Activated T-cell treated with anti-CD3 and anti-CD28 coated beads for 24 hours (primary cell): ENCODE measurements at places on chromosomes 5 and 9.

DNA sequence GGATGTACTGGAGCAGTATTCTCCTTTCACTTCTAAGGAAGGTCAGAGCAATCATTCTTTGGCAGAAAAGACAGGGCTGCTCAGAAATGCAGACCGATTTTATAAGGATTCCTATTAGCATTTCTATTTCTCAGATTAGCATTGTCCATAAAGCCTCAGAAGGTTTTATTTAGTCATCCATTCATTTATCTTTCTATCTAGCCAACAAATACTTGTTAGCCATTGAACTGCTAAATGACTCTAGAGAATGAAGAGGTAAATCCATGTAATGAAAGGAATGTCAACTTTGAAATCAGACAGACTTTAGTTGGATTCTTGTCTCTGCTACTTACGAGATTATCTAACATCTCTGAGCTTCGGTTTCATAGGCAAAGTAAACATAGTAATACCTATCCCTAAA is 165.2 kb downstream of the SLC25A46 start:
- no peak for DNase-seq

DNA sequence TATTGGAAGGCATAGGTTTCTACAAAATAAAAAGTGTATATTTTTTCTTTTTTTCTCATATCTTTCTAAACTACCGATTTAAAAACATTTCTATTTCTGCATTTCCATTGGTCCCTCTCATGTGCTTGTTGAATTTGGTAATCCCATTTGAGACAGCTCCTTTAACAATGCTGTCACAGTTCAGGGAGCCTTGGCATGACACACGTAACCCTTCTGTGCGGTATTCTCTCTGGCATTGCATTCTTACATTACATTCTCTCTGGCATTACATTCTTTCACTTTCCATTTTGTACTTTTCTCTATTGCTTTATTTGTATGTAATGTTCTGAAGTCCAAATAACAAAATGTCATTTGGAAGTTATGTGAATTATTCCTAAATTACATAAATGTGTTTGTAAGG is 150.7 kb upstream of the RASGRF2 start:
- no peak for DNase-seq

DNA sequence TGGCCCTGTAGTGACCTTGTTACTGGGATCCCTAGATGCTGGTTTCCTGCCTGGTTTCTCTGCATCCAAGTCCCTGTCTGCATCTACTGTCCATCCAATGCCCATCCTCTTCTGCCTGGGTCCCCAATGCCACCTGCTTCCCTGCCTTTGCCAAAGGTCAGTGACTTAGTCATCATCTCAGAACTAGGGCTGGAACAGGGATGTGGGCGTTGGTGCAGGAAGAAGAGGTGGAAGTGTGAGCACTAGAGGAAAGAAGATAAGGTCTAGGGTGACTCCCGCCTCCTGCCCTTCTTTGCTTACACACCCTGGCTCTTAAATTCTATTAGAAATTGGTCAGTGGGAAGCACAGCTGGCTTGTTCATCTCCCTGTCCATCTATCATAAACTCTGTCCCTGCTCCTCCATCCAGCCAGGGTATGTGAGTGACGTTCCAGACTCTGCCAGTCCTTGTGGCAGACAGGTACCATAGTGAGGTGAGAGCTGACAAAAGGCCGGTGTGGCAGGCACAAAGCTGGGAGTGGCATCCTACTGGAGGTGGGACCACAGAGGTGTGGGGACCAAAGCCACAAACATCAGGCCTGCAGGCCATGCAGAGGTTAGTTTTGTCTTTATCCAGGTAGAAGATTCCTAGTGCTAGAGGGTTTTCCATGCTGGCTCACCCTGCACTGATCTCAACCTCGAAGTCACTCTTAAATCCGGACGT is 9.2 kb downstream of the PTPN3 start:
- DNase-seq = no peak

DNA sequence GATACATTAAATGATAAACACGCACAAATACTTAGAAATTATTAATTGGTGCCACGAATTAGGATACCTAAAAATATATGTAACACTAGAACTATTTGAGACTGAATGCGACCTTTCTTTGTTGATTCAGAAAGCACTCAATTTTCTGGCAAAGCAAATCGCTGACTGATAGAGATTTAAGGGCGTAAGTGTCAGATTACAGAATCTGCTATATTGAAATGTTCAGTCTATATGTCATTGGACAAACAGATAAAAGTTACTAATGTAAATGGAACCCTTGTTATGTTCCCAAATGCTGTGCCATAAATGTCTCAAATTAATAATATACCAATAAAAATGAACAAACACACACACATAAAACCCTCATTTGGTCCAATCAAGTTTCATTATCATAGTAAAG is 137.9 kb downstream of the MPDZ start:
- no peak for DNase-seq

DNA sequence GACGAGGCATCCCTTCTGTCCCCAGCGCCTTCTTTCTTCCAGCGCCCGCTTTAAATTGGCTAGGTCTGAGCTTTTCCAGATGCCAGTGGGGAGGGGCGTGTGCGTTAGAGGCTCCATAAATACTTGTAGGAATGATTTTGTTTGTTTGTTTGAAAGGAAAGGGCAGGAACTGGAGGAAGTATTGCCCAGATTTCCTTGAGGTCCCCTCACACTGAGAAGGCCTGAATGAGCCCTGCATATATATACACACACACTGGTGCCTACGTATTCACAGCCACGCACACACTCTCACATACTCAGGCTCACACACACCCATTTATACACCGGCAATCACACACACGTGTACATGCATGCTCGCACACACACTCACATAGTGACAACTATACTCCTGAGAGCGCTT is 1.0 kb upstream of the SLIT3 start:
- DNase-seq = no peak

GRCh38 chr5:92548346-92548745 is 1032.7 kb downstream of the NR2F1-AS1 start:
- no peak for DNase-seq

DNA sequence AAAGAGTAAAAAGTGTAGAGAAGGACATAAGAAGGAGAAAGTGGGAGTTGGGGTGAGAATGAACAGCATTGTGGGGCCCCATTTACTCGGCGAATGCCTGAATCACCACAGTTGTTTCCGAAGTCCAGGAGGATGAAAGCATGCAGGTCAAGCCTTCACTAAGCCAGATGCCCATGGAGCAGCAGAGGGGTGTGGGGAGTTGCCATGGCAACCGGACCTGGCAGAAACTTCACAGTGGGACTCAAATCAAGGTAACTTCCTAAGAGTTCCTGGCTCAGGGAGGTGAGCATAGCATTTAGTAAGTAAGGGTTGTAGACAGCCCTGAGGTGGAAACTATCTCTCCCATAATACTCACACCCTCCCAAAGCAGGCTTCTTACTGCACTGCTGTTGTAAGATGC is 357.1 kb downstream of the TRIM32 start:
- no peak for DNase-seq

DNA sequence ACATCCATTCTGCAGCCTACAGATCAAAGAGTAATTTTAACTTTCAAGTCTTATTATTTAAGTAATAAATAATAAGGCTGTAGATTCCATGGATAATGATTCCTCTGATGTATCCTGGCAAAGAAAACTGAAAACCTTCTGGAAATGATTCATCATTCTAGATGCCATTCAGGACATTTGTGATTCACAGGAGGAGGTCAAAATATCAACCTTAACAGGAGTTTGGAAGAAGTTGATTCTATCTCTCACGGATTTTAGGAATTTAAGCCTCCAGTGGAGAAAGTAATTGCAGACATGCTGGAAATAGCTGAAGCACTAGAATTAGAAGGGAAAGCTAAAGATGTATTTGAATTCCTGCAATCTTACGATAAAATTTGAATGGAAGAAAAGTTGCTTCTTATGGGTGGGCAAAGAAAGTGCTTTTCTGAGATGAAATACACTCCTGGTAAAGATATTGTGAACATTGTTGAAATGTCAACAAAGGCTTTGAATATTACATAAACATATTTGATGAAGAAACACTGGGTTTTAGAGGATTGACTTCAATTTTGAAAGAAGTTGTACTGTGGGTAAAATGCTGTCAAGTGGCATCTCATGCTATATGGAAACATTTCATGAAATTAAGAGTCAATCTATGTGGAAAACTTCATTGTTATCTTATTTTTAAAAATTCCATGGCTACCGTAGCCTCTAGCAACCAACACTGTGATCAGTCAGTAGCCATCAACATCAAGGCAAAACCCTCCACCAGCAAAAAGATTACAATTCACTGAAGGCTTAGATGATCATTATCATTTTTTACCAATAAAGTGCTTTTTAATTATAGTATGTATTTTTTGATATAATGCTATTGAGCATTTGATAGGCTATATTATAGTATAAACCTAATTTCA is 1141.0 kb downstream of the CDH12 start:
- DNase-seq = no peak

GRCh38 chr9:133029994-133030316 is 842 bp upstream of the GTF3C5 start:
- no peak for DNase-seq

DNA sequence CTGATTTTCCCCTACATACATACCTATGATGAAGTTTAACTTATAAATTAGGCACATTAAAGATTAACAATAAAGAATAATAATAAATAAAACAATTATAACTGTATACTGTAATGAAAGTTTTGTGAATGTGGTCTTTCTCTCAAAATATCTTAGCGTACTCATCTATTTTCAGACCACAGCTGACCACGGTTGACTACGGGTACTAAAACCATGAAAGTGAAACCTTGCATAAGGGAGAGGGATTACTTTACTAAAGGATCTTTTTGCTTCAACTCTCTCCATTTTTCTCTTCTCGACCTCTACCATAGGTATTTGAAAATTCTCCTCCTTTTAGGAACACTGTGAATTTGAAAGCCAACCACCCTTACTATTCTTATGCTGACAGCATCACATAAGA is 475.5 kb downstream of the CETN3 start:
- no peak for DNase-seq

DNA sequence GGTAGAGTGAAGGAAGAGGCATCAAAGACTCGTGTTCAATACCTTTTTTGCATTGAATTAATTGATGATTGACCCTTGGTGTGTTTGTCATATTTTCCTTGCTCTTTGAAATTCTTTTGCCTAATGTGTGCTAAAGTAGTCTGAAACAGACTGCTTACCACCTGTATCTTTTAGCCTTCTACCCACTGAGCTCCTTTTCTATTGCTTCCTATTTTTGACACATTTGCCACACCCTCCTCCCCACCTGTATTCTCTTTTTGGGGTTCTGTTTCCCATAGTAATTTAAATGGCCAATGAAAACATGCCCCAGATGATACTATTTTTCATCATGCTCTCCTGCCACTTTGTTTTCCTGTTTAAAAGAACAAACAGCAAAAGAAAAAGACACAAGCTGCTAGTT is 78.5 kb downstream of the ZCCHC7 start:
- DNase-seq = no peak

- DNase-seq = no peak
Observed at GRCh38 chr5:39485079-39485478, 60.3 kb upstream of the DAB2 start.
